CD4-positive, alpha-beta T cell treated with Interleukin-12 subunit alpha and Interleukin-12 subunit beta, for 1 hour (primary cell): ENCODE measurements at places on chromosomes 16 and 17.

GRCh38 chr16:67413978-67414911, 2.0 kb downstream of the ZDHHC1 start:
- no peak for DNase-seq

- no peak for DNase-seq
These were observed 238.8 kb downstream of the MRTFB start for GRCh38 chr16:14309906-14310305.

- no peak for DNase-seq
These were observed 1.2 kb downstream of the TRIM47 start for GRCh38 chr17:75876938-75877751.

GRCh38 chr16:89511374-89511773, 3.2 kb downstream of the SPG7 start:
- no peak for DNase-seq

- no peak for DNase-seq
These were observed 48.0 kb downstream of the SF3B3 start for GRCh38 chr16:70571623-70572022.

DNA sequence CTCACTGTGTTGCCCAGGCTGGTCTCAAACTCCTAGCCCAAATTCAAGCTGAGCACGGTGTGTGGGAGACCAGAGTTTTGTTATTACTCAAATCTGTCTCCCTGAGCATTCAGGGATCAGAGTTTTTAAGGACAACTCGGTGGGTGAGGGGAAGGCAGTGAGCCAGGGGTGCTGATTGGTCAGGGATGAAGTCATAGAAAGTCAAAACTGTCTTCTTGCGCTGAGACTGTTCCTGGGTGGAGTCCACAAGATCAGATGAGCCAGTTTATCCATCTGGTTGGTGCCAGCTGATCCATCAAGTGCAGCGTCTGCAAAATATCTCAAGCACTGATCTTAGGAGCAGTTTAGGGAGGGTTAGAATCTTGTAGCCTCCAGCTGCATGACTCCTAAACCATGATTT, 346.3 kb downstream of the TMEM114 start:
- DNase-seq: no peak

DNA sequence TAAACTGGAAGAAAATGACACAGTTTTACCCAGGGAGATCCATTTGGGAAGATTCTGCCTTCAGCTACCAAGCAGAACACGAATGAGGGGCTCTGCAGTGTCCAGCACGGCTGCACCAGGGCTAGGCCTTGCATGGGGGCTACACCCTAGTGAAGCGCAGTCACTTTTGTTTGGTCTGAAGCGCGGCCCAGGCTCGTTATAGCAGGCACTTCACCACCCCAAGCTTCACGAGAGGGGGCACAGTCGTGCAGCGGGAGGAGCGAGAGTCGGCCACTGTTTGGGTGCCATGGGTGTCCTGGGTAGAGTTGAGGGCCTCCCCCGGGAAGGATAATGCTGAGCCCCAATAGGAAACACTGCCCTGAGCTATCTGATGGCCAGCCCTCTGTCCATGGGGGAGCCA, 21.6 kb upstream of the IL17C start:
- DNase-seq: no peak

DNA sequence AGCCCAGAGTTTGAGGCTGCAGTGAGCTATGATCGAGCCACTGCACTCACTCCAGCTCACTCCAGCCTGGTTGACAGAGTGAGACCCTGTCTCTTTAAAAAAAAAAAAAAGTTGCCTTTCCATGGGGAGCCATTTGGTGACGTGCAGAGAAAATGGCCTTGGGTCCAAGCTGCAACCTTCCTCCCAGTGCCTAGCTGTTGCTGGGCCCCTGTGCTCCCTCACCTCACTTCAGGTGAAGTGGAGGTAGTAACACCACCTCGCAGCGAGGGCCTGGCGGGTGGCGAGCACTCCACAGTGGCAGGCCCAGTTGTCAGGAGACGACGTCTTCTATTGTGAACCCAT, 17.4 kb downstream of the SYT17 start:
- DNase-seq: no peak
